Daoy (cell line): ENCODE measurements at places on chromosomes 7 and 10. TPM values are rescaled to one million over a fixed set of nuclear protein-coding genes. Genes with fewer than 3 reads are reported as not detected.

The GSTO2 gene
- total RNA-seq: 0.06 and 0.48 TPM in 2 replicates

The TLL2 gene
- total RNA-seq: 0.15 and 0.29 TPM in 2 replicates

The TAS2R5 gene
- 0.06 TPM in 1 of 2 replicates, not detected in the other for total RNA-seq

The SPAM1 gene
- not detected in 2 replicates for total RNA-seq

The AZGP1 gene
- 0.29 and 0.74 TPM in 2 replicates for total RNA-seq

The SPDYE11 gene
- not detected in 2 replicates for total RNA-seq

The RTKN2 gene
- total RNA-seq: 4.7 and 8.5 TPM in 2 replicates

The RET gene
- 0.17 and 2.0 TPM in 2 replicates for total RNA-seq
